Spleen (tissue), 13 donors: ENCODE measurements at places on chromosomes 6 and 20. TPM values are rescaled to one million over a fixed set of nuclear protein-coding genes. Genes with fewer than 3 reads are reported as not detected.

The APOM gene
- 9.7 TPM for polyA plus RNA-seq

The ARMH2 gene
- not detected for polyA plus RNA-seq

The SAMD5 gene
- 0.54 TPM for polyA plus RNA-seq

The IP6K3 gene
- 0.36 TPM for polyA plus RNA-seq

The MUC21 gene
- 0.05 TPM for polyA plus RNA-seq

The LGSN gene
- polyA plus RNA-seq = 0.09 TPM

- DNase-seq = no peak
These were observed 9.9 kb downstream of the SNTA1 start for GRCh38 chr20:33433465-33434234.

- DNase-seq = peak; percentile 82
These were observed at the start of gene ARFGEF3 for GRCh38 chr6:138161338-138162110. ARFGEF3 (plus strand) TSS chr6:138161939; CDS start chr6:138162087, 148 bp downstream.

DNA sequence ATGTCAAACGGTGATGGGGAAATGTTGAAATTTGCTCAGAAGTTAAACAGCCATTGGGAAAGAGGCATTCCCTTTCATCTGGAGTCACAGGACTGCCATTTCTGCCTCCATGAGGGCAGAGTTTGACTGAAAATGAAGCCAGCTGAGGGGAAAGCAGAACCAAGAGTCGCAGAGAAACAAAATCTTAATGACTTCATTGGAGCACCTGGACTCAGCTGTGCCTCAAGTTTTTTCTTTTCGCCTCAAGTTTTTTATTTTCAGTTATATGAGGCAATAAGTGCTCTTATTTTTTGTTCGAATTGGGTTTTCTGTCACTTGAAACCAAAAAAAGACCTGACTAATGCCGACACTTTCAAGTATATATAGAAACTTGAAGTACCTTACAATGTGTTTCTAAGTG lies 161.3 kb downstream of the PKHD1 start:
- DNase-seq = no peak

GRCh38 chr20:40234593-40234992 lies 454.4 kb downstream of the MAFB start:
- DNase-seq = no peak

GRCh38 chr20:63162206-63162795 lies 53.6 kb downstream of the YTHDF1 start:
- peak; percentile 46 for DNase-seq

GRCh38 chr6:167127785-167128531 lies 5.1 kb downstream of the CCR6 start:
- DNase-seq = no peak
